ENCODE measurements at places on chromosomes 2 and 18.

- no peak for DNase-seq
Observed at GRCh38 chr18:7548721-7549120, 18.4 kb upstream of the PTPRM start.

DNA sequence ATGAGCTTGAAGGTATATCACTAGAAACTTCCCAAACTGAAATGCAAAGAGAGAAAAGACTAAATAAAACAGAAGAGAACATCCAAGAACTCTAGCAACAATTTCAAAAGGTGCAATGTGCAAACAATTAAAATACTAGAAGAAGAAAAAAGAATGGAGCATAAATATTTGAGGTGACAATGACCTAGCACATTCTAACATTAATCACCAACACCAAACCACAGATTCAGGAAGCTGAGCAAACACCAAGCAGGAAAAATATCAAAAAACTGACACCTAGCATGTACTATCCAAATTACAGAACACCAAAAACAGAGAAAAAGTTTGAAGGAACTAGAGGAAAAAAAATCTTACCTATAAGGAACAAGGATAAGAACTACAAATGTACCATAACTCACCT, 460.8 kb downstream of the IRS1 start:
- peak; percentile 14 for DNase-seq

- no peak for DNase-seq
Observed at GRCh38 chr2:112614201-112614840, 29.9 kb downstream of the CHCHD5 start.

DNA sequence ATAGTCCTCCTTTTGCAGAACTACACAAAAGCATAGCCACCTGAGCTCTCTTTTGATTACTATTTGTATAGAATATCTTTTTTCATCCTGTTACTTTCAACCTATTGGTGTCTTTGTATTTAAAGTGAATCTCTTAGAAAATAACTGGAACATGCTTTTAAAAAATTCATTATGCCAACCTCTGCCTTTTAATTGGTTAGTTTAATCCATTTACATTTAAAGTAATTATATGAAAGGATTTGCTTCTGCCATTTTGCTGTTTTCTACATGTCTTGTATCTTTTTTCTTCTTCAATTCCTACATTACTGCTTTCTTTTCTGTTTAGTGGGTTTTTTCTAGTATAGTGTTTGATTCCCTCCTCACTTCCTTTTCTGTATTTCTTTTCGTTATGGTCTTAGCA, 407.5 kb upstream of the ZEB2 start:
- no peak for DNase-seq

DNA sequence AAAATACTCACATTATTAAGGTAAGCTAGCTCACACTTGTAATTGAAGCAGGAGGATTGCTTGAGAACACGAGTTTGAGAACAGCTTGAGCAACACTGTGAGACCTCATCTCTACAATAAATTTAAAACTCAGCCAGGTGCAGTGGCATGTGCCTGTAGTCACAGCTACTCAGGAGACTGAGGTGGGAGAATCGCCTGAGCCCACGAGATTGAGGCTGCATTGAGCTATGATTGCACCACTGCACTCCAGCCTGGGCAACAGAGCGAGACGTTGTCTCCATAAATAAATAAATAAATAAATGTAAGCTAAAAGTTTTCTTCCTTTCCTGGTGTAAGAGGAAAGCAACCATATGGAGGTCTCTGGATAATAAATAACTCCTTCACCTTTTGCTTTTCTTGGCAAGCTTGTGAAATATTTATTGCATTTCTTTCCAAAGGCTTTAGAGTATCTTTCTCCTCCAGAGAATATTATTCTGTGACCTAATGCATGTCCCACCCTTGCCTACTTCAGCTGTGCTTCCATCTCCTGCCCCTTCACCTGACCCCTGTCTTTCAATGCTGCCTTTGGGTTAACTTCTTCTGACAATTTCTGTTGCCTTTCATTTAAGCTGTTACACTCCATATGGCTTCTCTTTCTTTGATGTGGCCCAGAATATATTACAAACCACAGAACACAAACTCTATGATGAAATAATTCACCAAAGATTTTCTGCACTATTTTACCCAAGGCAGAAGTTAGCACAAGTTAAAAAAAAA, 280.7 kb upstream of the RND3 start:
- no peak for DNase-seq

GRCh38 chr2:36339607-36340218, 15.9 kb upstream of the CRIM1 start:
- peak; percentile 82 for DNase-seq

DNA sequence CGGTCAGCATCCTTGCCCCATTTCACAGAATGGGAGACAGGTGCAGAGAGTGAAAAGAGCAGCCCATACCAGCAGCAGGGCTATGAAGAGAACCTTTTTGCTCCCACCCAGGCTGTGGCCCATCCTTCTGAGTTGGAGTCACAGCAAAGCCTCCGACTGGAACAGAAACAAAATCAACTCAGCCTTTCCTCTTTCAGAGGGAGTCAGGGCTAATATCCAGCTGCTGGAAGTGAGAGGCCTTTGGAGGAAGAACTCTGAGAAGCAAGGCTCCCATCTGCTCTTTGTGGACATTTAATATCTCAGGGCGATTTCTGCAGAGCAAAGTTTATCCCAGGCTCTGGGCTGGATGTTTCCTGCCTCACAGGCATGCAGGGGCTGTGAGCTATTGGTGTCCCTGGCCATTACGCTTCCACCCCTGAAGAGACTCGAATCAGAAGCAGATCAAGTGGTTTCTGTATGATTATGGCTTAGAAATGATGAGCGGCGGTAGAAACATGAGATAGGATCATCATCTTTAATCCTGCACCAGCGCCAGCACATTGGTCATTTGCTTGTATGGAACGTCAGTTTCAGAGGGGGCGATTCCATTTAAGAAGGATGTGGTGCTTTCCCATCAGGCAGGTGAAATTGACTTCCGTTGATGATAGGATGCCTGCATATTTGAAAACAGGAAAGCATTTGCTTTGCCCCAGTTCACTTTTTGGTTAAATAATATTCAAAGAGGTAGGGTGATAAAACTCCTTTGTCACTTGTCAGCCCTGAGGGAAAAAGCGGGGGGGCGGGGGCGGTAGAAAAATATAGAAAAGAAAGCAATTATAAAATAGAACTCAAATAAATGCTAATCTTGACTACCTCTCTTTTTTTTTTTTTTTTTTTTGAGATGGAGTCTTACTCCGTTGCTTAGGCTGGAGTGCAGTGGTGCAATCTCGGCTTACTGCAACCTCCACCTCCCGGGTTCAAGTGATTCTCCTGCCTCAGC, 152.4 kb downstream of the LRRC30 start:
- no peak for DNase-seq

DNA sequence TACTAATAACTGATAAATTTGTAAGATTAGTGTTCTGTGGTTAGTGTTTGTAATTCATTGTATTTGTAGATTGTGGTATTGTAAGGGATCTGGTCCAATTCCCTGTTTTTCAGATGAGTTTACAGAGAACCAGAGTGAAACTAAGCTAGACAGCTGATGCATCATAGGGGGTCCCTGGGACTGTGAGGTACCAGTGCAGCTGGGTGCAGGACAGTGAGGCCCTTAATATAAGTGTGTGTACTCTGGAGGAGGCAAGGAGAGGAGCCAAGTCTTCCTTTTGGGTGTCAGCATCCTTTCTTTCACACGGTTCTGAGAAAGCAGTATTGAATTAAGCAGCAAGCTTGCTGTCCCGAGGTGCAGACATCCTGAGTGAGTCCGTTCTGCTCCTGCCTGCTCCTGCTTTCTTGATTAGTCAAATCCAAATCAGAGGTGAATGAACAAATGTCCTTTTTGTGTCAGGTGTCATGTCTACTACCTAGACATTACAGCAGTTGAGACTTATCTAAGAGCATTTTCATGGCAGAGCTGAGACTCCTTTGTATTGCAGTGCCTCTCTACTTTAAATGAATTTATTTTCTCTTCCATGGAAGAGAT, 194.9 kb downstream of the MCFD2 start:
- DNase-seq = no peak

DNA sequence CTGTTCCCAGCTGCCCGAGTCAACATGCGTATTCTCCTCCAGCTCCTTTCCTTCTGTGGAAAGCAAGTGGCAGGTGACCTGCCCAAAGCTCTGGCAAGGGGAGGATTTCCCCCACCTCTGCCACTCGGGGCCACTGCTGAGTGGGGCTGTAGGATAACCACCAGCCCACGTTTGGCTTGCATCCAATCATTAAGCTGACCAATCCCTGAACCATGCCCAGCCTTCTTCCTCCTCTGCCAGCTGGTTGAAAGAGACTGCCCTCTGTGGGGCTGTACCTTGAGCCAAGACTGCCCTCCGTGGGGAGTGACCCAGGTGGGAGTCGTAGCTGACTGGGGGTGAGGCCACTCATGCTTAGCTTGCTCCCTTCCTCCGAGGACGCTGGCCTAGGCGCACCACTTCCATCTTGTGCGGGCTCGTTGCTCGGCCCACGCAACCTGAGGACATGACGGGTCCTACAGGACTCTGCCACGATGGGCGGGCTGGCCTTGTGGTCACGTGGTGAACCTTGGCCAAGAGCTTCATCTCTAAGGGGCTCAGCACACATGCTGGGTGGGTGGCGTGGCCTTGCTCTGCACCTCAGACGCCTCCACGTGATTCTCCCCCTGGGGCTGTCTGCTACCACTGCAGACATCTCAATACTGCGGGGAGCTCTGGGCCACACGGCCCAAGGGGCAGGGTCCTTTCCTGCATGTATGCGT, 112.1 kb downstream of the NDUFA10 start:
- no peak for DNase-seq
